ENCODE measurements at places on chromosomes 4 and X.

GRCh38 chrX:13201605-13202219 lies 118.1 kb downstream of the ATXN3L start:
- no peak for DNase-seq

DNA sequence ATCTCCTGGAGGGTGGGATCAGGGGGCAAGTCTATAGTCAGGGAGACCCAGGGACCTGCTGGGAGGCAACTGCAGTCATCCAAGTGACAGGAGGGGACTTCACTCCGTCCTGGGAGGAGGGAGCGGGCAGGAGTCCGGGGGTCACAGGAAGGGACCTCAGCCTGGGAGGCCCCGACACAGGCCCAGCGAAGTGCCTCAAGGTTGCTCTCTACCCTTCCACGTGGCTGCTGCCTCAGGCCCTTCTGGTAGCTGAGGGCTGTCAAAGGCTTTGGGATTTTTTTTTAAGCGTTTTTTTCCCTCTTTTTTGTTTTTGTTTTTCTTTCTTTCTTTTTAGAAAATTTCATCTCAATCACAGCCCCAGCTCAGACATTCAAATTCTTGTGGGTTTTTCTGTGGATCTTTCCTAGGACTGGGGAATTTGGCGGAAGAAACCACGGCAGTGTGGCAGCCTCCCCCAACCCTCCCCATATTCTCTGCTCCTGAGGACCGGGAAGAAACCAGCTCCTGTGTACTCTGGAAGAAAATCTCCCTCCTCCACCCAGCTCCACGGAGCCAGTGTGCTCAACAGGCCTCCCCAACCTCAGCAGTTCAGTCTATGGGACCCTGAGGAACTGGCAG lies 1.4 kb upstream of the HAUS7 start:
- no peak for DNase-seq

DNA sequence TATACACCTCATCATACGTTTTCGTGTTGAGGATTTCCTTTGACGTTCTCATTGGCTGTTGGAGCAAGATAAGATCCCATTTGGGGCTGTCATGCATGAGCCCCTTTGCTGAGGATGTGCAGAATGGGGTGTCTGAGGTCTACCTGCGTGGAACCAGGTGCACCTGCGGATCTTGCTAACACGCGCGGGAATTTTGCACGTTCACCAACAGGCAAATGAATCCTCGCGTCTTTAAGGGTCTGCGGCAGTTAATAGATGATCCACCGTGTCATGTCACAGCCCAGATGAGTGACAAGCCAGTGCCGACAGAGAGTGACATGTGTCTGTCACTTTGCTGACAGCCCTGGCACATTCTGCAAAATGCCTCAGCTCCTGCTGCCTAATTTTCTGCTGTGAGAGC lies 56.3 kb upstream of the SHOX start:
- no peak for DNase-seq

- DNase-seq = no peak
Observed at GRCh38 chr4:48138936-48139335, 4.9 kb upstream of the TXK start.

- DNase-seq = peak; percentile 98
Observed at GRCh38 chr4:124940387-124940786, 227.9 kb upstream of the ANKRD50 start.

GRCh38 chr4:181679754-181680153 lies 563.4 kb upstream of the TENM3 start:
- DNase-seq = no peak

DNA sequence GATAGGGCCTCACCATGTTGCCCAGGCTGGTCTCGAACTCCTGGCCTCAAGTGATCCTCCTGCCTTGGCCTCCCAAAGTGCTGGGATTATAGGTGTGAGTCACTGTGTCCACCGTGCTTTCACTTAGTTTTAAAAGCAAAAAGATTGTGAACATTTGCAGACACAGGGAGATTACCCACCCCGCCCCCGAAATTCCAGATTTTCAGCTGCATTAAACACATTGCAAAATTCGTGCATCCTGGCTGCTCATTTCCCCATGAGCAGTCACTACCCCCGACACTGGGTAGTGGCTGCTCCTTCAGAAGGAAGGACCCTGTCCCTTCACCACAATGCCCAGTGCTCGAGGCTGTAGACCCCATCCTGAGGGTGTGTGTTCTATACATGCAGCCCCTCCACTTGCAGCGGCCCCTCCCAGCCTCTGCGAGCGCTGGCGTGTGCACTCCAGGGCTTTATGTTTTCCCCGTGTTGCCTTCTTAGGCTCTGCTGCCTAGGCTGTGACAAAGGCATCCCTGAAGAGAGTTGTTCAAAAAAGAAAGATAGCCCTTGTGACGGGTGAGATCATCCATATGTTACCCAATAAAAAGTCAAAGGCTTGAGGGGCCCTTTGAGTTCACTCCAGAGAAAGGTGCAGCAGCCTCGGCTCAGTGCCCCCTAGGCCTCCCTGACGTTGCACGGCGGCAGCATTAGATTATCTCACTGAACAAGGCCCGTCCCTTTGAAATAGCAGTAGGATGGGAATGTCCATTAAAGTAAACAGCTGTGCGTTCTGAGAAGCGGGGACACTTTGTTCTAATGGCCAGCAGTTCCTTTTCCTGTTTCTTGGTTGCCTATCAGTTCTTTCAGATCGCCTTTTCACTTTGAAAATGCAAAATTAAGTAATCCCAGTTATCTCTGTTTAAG lies 71.6 kb downstream of the SHROOM2 start:
- DNase-seq = no peak

GRCh38 chrX:48700951-48701653 lies 4.6 kb downstream of the SUV39H1 start:
- no peak for DNase-seq

- DNase-seq = no peak
Observed at GRCh38 chrX:102745513-102745856, 24.9 kb downstream of the GPRASP3 start.

DNA sequence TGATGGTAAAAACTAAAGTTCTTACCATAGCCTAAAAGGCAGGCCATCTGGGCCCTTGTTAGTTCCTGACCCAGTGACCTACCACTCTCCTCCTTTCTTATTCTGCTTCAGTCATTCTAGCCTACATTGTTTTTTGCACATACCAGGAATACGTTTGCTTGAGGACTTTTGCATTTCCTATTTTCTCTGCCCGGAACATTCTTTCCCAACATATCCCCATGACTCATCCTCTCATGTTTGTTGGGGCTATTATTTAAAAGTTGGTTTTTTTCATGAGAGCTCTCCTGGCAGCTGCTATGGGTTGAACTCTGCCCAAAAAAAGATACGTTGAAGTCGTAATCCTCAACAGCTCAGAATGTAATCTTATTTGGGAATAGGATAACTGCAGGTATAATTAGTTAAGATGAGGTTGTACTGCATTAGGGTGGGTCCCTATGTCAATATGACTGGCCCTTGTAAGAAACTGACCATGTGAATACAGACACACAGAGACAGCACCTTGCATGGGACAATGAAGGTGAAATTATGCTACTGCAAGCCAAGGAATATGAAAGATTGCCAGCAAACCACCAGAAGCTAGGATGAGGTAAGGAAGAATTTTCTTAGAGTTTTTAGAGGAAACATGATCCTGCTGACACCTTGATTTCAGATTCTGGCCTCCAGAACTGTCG lies 138.3 kb upstream of the PDHA2 start:
- DNase-seq = peak; percentile 48

DNA sequence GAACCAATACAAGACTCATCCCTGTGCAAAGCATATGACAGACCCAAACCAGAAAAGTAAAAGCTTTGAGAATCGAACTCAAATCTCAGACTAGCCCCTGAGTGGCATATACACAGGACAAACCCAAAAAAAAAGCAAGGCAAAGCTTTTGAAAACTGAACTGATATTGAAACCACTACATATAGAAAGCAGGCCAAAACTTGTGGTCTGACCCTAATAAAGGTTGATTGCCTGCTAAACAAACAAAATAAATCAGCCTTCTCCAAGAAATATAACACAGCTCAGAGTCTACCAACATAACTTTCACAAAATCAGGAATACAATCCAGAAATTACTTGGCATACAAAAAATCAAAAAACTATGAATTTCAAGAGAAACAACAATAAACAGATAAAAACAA lies 40.3 kb downstream of the LRBA start:
- no peak for DNase-seq

DNA sequence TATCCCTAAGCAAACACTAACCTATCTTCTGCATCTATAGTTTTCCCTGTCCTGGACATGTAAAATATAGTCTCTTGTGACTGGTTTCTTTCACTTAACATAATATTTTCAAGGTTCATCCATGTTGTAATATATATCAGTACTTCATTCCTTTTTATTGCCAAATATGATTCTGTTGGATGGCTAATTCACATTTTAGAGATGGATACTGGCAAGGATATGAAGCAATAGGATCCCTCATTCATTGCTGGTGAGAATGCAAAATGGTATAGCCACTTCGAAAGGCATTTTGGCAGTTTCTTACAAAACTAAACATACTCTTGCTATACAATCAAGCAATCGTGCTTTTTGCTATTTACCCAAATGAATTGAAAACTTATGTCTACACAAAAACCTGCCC lies 6.7 kb downstream of the TCEAL9 start:
- DNase-seq = no peak

DNA sequence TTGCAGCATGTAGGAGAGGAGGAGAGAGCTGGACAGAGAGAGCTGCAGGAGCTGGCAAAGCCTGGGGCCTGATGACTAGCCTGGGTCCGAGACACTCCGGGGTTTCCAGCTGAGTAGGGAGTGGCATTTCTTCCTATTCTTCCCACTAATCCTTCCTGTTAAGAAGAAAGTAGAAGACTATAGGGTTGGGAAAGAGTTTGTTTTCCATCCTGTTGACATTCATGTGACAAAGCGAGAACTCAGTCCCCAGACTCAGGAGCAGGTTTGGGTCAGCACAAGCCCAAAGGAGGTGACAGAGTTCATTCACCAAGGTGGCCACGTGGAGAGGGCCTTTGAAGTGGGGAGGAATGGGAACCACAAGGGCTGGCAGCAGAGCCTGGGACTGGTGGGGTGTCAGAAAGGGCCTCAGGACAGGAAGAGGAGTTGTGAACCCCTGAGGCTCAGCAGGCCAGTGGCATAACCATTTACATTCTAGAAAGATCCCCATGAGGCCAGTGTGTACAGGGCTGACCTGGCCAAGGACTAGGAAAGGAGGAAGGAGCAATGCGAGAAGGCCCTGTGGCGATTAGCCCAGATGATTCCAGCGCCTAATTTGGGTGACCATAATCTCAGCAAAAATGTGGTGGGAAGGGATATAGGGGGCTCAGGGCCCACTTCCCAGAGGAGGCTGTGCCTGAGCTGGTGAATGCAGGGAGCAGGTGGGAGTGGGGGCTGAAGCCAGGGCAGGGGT lies 3.3 kb upstream of the HAUS3 start:
- DNase-seq = no peak

- DNase-seq = no peak
Observed at GRCh38 chrX:18877469-18877868, 106.4 kb downstream of the PHKA2 start.

GRCh38 chrX:129771266-129771995 lies 8.3 kb upstream of the SASH3 start:
- DNase-seq = no peak

- no peak for DNase-seq
Observed at GRCh38 chr4:10803713-10804343, 119.3 kb upstream of the CLNK start.

DNA sequence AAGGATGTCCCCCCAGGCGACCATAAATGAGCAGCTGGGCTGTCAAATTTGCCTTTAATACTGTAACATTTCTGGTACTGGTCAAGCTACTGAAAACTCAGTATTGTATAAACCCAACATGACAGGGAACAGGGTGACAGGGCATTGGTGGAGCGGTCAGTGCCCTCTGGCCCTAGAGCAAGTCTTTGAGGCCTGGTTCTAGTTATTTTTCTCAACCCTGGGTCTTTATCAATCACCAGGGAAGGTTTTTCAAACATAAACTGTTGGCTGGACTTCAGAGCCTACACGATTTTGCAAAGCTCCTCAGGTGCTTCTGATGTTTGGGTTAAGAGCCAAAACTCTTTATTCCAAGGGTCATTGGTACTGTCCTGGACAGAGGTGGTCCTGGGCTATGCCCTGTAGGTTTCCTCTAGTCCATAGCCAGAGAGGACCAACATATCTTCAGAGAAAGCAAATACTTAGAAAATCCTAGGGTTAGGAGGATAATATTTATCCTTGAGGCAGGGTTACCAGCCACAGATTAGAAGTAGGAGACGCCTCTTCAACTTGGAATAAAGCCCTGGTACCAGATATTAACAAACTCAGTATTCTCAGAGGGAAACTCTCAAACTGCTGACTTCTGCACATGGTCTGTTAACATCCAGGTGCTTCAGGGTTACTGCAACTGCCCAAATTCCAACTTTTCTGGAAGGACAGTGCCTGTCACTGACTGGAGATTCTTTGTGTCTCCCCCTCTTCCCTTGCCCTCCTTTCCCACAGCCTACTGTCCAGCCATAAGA lies 26.7 kb upstream of the ADH7 start:
- no peak for DNase-seq

- DNase-seq = no peak
Observed at GRCh38 chr4:175034986-175035705, 117.0 kb downstream of the ADAM29 start.

GRCh38 chrX:40719731-40720130 lies 15.6 kb downstream of the MED14 start:
- no peak for DNase-seq

GRCh38 chrX:41334363-41335197 lies 618 bp downstream of the DDX3X start:
- DNase-seq = peak; percentile 56

DNA sequence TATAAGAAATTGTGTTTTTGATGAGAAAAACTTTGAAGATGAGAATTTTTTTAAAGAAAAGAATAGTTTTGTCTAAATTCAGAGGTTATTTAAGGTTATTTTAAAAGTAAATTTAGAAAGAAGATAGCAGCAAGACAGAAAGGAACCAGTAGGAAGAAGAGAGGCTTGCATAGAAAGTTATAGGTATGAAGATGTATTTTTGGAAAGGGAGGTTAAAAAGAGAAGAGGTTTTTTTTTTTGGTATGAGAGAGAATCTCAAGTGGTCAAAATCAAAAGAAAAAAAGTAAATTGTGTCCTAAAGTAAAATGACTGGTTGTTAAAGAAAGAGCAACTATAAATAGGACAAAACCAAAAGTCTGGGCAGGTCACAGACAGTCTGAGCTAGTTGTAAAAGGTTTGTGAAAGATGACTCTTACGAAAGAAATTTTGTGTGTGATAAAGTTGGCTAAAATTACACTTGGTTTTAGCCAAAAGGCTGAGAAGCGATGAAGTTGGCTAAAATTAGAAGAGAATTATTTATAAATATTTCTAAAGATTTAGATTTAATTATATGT lies 16.4 kb upstream of the EIF4E start:
- DNase-seq = no peak

- no peak for DNase-seq
Observed at GRCh38 chrX:39676434-39676833, 421.3 kb downstream of the BCOR start.

DNA sequence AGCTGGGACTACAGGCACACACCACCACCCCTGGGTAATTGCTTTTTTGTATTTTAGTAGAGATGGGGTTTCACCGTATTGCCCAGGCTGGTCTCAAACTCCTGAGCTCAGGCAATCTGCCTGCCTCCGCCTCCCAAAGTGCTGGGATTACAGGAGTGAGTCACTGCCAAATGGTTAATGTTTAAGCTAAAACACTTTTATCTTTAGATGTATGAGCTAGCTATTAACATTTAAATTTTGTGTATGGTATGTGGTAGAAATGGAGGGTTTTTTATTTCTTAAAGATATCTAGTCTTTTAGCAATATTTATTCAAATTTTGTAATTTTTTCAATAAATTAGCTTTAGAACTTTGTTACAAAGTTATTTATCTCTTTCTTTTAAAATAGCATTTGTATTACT lies 1659.8 kb upstream of the ADGRL3 start:
- DNase-seq = no peak

- DNase-seq = no peak
Observed at GRCh38 chrX:100368167-100368566, 41.9 kb downstream of the PCDH19 start.

- no peak for DNase-seq
Observed at GRCh38 chr4:159413306-159413943, 310.5 kb downstream of the RAPGEF2 start.
